ENCODE measurements at places on chromosomes 3 and 15. TPM values are rescaled to one million over a fixed set of nuclear protein-coding genes. Genes with fewer than 3 reads are reported as not detected.

Gene GOLGA6L10
- total RNA-seq: not detected

Gene DOCK3
- 0.42 TPM for total RNA-seq

Gene COL7A1
- 294 TPM for total RNA-seq

Gene C3orf20
- not detected for total RNA-seq

Gene XCR1
- not detected for total RNA-seq

Gene PRICKLE2
- total RNA-seq: 9.2 TPM

Gene PPM1L
- total RNA-seq: 9.1 TPM

Gene MRAS
- 2.7 TPM for total RNA-seq

Gene GUCA1C
- not detected for total RNA-seq

Gene FHIT
- total RNA-seq: 3.7 TPM

Gene ANKUB1
- total RNA-seq: 1.7 TPM

Gene ILDR1
- 1.9 TPM for total RNA-seq

Gene GREM1
- total RNA-seq: 0.92 TPM

Gene GOLGA8T
- total RNA-seq: not detected

Gene CADPS
- total RNA-seq: not detected

Gene LNP1
- 3.1 TPM for total RNA-seq

Gene SELENOS
- 57.3 TPM for total RNA-seq

Gene GOLGA6L4
- total RNA-seq: 0.46 TPM

Gene TBC1D2B
- total RNA-seq: 15.9 TPM

Gene DUOXA2
- total RNA-seq: not detected

Gene BFSP2
- total RNA-seq: not detected

Gene SCN5A
- not detected for total RNA-seq

Gene GOLGA6D
- not detected for total RNA-seq

Gene TIPIN
- 11.3 TPM for total RNA-seq

Gene TMEM89
- not detected for total RNA-seq

Gene P2RY13
- not detected for total RNA-seq

Gene STARD5
- 4.1 TPM for total RNA-seq

Gene SV2B
- total RNA-seq: not detected

Gene CCR9
- total RNA-seq: not detected

Gene GCNT3
- 4.2 TPM for total RNA-seq

Gene HRG
- not detected for total RNA-seq

Gene SLC12A8
- total RNA-seq: 8.0 TPM

Gene KATNBL1
- total RNA-seq: 19.6 TPM

Gene FBXL22
- total RNA-seq: 5.7 TPM

Gene AADAC
- total RNA-seq: not detected

Gene ZNF80
- total RNA-seq: not detected

Gene PATL2
- not detected for total RNA-seq

Gene CISH
- 6.9 TPM for total RNA-seq

Gene GOLGB1
- total RNA-seq: 16.2 TPM

Gene ACVR2B
- 1.3 TPM for total RNA-seq

Gene PLA2G4B
- 18.6 TPM for total RNA-seq

Gene SATB1
- total RNA-seq: 2.1 TPM

Gene IMPG2
- total RNA-seq: 0.05 TPM

Gene CASR
- total RNA-seq: not detected

Gene CPLX3
- total RNA-seq: not detected

Gene ZNF385D
- total RNA-seq: not detected

Gene CPNE9
- not detected for total RNA-seq

Gene LRRC31
- total RNA-seq: not detected

Gene NCKIPSD
- 25.2 TPM for total RNA-seq

Gene ALDH1A2
- total RNA-seq: not detected

Gene STAB1
- total RNA-seq: not detected

Gene ABI3BP
- total RNA-seq: 2.1 TPM

Gene CCDC54
- not detected for total RNA-seq

Gene ADAMTSL3
- total RNA-seq: 0.65 TPM

Gene TGM5
- total RNA-seq: 0.92 TPM

Gene C15orf62
- total RNA-seq: 0.99 TPM

Gene XYLB
- 2.6 TPM for total RNA-seq

Gene KCNMB3
- 0.35 TPM for total RNA-seq

Gene TERC
- 199 TPM for total RNA-seq

Gene MAGI1
- 4.3 TPM for total RNA-seq
